ENCODE measurements at places on chromosomes 16 and 17.

DNA sequence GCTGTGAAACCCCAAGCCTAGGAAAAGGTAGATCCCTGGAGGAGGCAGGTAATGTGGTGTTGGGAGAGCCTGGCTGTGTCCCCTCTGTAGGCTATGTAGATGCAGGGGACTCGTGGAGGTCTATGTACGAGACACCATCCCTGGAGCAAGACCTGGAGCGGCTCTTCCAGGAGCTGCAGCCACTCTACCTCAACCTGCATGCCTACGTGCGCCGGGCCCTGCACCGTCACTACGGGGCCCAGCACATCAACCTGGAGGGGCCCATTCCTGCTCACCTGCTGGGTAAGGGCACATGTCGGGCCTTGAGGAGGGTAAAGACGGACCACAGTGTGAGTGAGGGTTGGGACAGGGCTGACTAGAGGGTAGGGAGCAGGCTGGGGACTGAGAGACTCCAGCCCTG, 12.0 kb downstream of the ACE start:
- DNase-seq, result no peak

DNA sequence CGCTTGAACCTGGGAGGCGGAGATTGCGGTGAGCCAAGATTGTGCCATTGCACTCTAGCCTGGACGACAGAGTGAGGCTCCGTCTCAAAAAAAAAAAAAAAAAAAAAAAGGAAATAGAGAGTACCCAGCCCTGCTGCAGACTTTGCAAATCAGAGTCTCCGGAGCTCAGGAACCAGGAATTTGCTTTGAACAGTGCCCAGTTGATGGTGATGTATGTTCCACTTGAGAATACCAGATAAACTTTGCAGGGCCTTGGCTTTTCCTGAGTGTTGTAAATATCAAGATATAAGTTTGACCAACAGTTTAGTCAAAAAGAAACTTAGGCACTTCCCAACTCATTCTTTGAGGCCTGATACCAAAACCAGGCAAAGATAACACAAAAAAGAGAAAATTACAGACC, 30.6 kb upstream of the MAP3K14 start:
- no peak for DNase-seq

DNA sequence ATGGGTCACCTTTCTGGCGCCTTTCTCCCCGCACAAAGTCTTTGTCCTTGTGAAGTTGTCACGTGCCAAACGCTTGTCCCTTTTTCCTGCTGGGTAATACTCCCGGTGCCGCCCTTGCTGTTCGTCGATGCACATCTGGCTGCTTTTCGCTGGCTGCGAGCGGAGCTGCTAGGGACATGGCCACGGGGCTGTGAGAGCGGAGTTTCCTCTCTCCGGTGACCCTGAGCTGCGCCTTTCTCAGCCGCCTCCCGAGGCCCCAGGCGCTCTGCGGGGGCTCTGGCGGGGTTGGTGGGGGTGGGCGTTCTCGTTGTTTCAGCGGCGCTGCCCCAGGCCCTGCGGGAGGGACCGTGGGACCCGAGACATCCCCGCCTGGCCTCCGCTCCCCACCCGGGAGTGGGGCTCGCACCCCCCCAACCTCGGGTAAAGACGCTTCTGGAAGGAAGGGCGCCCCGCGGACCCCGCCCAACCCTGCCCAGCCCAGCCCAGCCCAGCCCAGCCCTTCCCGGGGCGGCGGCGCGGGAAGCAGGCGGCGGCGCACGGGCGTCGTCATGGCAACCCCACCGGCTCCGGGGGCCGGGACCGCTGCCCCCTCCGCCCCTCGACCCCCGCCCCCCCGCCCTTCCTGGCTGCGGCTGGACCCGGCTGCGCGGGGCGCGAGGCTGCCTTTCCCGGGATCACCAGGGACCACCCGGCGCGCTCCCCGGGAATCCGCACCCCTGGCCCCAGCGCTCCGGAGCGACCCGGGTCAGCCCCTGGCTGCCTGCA, 12.3 kb downstream of the CHMP6 start:
- no peak for DNase-seq

GRCh38 chr16:84545114-84545737, 40.8 kb upstream of the MEAK7 start:
- no peak for DNase-seq

Measured in GM10248 (cell line).